Panc1 (cell line): ENCODE measurements at places on chromosomes 6 and 20.

- DNase-seq, result no peak
Measured at GRCh38 chr20:37940858-37941257, 37.9 kb downstream of the VSTM2L start.

DNA sequence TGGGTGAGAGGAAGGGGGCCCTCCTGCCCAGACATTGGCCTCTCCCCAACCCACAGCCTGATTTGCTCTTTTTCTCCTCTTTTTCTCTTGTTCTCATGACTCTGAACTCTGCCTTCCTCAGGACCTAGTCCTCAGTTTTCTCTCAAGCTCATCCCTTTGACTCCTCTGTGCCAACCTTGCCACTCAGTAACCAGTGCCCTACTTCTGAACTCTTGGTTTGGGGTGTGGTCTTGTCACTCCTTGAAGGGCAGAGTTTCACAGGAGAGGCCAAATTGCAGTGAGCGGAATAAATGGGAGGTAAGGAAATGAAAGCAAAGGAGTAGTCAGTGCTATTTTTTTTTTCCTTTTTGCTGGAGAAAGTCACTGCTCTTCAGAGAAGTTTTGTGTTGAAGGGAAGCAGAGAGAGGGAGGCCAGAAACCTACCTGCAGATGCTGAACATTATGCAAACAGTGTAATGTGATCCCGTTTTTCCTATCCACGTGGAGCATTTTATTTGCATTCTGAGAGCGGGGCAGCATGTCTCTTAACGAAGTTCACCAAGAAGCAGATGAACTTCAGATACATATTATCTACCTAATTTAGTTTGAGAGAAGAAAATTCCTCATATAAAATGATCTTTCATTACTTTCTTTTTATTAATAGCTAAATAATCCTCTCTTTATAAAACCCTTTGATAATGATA is 26.9 kb downstream of the CFAP61 start:
- no peak for DNase-seq

GRCh38 chr6:130848945-130849344 is 21.7 kb downstream of the SMLR1 start:
- DNase-seq, result no peak

DNA sequence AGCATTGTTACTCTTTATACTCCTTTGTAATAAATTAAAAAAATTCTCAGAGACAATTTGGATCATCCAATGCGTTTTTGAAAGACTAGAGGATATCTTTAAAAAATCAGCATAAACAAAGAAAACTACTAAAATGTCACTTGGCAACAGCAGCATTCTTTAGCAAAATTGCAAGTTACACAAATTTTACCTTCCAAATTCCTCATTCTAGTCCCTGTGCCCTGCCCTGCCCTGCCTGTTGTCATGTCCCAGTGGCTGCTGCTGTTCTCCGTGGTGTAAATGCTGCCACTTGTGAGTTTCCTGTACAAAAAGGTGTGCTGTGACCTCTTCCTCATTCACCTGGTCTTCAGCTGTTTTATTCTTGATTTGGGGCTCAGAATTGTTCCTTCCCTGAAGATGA is 83.2 kb downstream of the CDC5L start:
- no peak for DNase-seq

DNA sequence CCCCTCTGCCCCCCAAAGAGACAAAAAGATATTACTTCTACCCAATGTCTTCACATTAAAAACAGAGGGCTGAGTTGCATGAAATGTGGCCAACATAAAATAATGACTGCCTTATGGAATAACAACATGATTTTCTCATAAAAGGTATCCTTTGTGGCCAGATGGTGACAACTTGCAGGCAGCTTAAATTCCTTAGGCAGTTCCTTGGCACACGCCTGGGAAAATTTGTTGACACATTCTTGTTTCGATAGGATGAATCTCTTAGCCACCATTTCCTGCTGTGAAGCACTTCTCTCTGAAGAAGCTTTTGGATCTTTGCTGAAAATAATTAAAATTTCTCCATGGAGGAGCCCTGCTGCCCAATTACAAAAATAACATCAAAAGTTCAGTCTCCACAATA is 109.0 kb upstream of the COL21A1 start:
- DNase-seq, result no peak

- no peak for DNase-seq
Measured at GRCh38 chr6:137190583-137191094, 17.2 kb upstream of the IL22RA2 start.

DNA sequence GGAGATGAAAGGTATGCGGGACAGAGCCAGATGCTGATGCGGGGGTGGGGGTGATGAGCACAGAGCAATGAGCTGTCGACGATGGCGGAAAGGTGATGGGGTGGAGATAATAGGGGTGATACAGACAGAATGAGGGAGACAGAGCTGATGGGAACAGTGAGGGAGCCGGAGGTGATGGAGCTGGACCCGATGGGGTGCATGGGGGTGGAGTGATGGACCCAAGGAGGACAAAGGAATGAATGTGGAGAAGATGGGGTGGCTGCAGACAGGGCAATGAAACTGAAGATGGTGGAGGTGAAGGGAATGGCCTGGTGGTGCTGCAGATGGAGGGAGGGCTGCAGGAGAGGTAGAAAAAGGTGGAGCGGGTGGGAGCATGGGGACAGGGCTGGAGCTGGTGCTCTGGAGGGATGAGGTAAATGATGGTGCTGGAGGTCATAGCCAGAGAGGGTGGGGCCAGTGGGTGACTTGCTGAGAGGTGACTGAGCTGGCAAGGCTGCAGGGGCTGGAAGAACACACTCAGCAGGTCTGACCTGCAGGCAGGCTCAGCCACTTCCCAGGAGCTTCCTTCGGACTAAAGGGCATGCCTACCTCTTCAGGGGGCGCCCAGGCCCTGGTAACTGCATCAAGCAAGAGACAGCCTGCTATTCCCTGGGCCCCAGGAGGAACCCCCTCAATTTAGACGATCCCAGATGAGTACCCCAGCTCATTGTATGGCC is 6.0 kb upstream of the FOXS1 start:
- no peak for DNase-seq

GRCh38 chr6:134074151-134075055 is 22.0 kb upstream of the SLC2A12 start:
- DNase-seq, result no peak
